ENCODE measurements at places on chromosomes 3 and 15. TPM values are rescaled to one million over a fixed set of nuclear protein-coding genes. Genes with fewer than 3 reads are reported as not detected.
A peak's percentile ranks its signal among the peaks of the same experiment; 100 is the strongest.

DNA sequence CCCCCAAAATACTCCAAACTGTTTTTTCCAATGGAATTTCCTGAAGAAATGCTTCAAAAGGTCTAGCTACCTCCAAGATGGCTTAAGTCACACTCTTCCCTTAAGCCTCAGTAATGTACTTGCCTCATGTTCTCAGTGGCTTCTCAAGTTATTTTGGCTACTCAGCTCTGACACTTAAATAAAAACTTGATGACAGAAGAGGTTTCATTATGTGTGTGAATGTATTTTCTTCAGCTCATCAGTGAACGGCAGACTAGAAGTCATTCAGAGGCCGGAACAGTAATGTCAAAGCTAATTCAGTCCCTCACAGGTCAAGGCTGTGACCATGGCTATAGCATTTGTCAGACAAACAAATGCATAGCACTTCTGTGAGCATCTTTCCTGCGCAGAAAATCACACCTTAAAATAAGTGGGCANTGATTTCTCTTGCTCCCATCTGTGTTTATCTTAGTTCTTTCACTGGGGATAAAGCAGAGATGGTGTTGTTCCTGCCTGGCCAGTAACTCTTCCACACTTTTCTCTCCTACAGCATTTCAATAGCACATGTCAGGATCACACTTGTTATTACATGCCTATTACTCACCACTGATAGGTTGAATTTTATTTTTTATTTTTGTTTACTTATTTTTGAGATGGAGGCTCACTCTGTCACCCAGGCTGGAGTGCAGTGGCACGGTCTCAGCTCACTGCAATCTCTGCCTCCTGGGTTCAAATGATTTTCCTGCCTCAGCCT, 68.5 kb upstream of the PLCL2 start:
- no peak for DNase-seq

GRCh38 chr3:44130249-44130648, 111.4 kb upstream of the TOPAZ1 start:
- DNase-seq, result no peak

- DNase-seq, result no peak
Measured at GRCh38 chr15:59312205-59312604, 60.5 kb downstream of the MYO1E start.

DNA sequence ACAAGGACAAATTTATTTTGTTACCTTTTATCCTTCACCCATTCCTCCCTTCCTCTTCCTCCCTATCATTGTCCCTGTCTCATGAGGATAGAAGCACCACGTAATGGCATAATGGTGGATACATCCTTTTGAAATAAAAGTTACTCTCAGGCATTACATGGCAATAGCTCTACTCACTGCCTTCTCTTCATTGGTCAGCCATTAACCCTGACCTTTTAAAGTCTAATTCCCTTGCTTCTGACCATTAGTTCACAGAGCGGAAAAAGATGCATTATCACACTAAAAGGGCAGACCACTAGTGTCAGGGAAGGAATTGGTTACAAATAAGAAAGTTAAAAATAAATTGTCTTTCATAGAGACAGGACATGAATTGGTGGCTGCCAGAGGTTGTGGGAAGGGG, 54.6 kb upstream of the EIF1B start:
- no peak for DNase-seq

DNA sequence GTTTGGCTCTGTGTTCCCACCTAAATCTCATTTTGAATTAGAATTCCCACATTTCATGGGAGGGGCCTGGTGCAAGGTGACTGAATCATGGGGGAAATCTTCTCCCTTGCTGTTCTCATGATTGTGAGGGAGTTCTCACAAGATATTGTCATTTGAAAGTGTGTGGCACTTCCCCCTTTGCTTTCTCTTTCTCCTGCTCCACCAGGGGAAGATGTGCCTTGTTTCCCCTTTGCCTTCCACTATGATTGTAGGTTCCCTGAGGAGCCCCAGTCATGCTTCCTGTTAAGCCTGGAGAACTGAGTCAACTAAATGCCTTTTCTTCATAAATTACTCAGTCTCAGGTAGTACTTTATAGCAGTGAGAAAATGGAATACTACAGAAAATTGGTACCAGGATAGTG, 157.2 kb upstream of the TPRG1 start:
- DNase-seq, result no peak

- DNase-seq, result peak; percentile 13
Measured at GRCh38 chr15:26891448-26892181, 24.8 kb downstream of the GABRA5 start.

- DNase-seq, result no peak
Measured at GRCh38 chr3:189684317-189684716, 53.1 kb downstream of the TP63 start.

- DNase-seq, result no peak
Measured at GRCh38 chr15:82968066-82968465, 15.5 kb upstream of the HOMER2 start.

GRCh38 chr15:94203306-94203705, 28.1 kb upstream of the MCTP2 start:
- no peak for DNase-seq

DNA sequence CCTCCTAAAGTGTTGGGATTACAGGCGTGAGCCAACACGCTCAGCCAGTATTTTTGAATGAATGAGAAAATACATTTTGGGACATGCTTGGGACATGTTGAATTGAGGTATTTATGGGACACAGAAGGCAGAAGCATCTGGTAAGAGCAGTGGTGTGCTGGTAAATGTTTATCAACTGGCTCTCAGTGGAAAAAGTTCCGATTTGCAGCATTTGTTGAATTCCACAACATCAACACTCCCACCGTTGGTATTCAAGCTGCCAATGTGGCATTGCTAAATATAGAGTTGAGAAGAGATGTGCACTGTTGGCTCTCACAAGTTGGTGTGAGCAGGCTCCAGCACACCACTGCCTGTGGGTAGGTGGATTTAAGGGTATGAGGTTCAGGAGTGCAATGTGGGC, 35.8 kb upstream of the LRRFIP2 start:
- no peak for DNase-seq

- DNase-seq, result no peak
Measured at GRCh38 chr3:53974324-53974723, 82.7 kb upstream of the SELENOK start.

DNA sequence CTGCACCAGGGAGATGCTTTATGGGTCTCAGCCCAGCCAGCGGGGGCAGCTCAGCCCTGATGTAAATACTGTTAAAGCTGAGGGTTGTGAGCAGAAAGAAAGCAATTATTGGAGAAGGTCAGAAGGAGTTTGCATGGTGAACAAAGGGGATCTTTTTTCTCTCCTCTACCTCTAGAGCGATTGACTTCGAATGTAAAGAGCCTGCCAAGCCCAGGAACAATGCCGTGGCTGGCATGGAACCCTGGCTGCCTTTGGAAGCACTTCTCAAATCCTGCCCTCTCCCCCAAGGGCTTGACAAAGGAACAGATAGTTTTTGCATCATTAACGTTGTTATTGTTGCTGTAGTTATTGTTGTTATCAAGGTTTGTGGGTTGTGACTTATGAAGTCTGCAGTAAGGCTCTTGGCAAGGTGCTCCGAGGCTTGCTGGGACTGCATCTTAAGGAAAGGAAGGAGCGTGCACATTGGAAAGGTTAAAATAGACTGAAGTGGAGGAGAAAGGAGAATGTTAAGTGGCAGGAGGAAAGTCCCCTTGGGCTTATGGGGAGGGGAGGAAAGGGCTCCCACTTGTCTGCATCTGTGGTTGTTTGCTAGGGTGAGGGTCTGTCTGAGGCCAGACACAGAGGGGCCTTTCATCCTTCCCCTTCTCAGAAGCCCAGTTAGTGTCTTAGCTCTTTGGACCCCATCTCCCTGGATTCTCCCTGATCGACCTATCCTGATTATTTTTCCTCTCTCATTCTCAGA, 16.7 kb downstream of the PDIA5 start:
- DNase-seq, result no peak

- no peak for DNase-seq
Measured at GRCh38 chr15:89495638-89496145, 691 bp downstream of the RHCG start.

DNA sequence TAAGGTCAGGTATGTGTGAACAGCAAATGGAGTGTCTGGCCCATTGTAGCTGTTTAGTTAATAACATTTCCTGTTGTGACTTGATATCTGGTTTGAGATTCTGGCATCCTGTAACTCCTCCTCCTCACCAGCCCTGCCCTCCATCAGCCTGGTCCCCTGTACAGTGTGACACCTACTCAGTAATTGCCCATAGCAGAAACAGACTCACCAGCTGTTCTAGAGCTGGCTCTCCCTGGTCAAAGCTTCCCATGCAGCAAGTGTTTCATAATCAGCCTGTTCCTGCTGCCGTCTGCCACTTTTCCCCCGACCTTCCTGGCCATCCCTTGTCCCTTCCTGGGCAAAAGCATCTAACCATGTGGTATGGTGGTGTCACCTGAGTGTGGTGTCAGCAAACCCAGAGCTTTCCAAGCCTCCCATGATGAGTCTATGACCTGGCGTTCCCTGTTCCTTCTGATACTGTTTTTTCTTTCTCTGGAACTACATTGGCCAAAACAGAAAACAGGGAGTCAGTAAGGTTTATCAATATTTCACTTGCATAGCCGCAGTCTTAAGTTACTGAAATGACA, 55.4 kb downstream of the B3GALNT1 start:
- no peak for DNase-seq

GRCh38 chr3:194816748-194817591, 131.3 kb downstream of the FAM43A start:
- no peak for DNase-seq

DNA sequence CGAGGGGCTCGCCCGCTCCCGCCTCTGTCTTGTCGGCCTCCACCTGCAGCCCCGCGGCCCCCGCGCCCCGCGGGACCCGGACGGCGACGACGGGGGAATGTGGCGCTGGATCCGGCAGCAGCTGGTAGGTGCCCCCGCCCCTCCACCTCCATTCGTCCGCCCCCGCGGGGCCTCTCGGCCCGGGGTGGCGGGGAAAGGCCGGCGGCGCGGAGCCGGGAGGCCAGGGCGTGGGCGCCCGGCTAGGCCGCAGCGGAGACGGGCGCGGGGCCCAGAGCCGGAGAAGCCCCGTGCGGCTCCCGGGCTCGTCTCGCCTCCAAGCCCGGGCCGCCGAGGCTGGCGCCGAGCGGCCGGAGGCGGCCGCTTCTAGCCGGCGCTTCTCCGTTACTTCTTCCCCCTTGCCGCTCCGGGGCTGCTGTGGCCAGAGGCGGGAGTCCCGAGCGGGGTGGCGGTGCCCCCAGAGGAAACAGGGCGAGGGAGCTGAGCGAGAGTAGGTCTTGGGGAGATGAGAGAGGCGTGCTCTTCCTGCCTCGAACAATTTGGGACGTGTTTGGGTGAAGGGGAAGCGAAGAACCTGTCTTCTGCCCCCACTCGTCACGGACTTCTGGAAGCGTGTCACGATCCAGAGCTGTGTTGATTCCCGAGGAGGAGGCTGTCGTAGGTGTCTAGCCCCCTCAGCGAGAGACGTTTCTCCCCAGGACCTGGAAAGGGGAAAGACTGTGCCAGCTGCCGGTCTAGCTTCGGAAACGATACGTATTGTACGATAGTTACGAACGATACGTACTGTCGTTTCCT, 555 bp downstream of the ATP11B start:
- peak; percentile 50 for DNase-seq

- no peak for DNase-seq
Measured at GRCh38 chr15:98802187-98802586, 153.8 kb downstream of the IGF1R start.

DNA sequence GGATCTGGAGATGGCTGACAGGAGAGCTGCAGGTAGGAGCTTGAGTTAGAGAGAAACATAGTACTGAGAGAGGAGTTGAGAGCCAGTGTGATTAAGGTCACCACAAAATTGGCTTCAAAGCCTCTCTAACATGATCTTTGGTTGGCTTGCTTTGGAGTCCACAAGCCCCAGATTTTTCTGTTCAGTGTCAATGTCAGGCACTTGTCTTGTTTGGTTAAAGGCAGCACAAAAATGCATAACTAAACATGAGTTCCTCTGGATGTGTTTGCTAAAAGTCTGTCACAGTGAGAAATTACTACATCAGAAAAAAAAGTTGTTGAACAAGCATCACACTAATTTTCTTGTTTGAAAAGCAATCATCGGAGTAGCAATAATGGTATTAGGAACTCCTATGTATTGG, 440.5 kb downstream of the NTRK3 start:
- DNase-seq, result no peak

GRCh38 chr15:88623061-88623460, 1.9 kb downstream of the AEN start:
- DNase-seq, result no peak

DNA sequence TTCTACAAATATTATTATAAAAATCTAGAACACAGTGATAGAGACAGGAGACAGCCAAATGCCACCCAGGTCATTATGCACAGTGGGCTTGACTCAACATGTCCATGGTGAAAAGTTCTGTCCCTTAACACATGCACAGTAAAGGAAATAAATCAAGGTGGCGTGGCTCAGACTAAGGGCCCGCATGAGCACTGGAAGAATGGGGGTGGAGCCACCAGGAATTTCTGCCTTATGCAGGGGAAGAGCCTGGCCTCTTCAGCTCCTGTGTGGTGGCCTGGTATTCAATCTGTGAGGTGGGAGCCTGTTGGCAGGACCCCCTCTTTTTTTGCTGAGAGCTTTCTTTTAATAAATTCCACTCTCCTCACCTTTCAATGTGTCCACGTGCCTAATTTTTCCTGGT, 17.2 kb upstream of the SPG21 start:
- DNase-seq, result no peak

GRCh38 chr3:61184956-61185355, 66.3 kb downstream of the FHIT start:
- no peak for DNase-seq

DNA sequence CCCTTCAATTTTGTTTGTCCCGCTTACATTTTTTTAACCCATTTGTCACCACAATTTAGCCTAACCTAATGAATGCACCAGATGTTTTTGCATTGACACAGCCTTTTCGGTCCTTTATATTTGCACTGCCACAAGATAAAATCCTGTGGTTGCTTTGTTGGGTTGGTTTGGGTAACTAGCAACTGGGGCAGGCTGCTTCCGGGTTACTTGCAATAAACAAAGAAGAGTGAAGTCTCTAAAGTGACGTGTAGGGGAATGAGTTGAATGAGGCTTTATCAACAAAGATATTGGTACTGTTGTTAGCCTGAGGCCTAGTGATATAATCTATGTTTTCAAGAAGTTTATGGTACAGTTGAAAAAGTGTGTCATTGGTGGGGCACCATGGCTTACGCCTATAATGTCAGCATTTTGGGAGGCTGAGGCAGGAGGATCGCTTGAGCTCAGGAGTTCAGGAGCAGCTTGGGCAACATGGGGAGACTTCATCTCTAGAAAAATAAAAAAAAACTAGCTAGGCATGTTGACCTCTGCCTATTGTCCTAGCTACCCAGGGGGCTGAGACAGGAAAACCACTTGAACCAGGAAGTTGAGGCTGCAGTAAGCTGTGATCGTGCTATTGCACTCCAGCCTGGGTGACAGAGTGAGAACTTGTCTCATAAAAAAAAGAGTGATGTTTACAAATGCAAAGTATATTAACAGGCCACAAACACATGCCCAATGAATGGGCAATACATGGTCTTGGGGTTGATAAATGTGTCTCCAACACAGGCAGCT, 121.8 kb downstream of the OXSM start:
- DNase-seq, result peak; percentile 30

DNA sequence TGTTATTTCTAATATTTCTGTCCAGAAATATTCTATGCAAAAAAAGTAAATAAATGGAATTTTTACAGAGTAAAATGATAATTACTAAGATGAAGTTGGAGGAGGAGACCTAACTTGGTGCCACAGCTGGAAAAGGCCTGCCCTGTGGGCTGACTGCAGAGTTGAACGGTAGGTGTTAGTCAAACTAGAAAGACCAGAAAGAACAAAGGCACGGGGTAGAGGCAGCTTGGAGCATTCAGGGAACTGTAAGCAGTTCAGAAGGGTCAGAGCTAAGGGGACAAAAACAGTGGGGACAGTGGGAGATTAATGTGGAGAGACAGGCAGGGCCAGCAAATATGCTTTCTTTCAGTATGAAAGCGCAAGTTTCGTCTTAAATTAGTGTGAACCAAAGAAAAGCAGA, 39.3 kb upstream of the PTPRG start:
- DNase-seq, result no peak

UCN2 gene
- polyA plus RNA-seq, result 4.7 TPM

PRSS50 gene
- polyA plus RNA-seq, result 0.27 TPM

PIGBOS1 gene
- polyA plus RNA-seq, result 31.4 TPM

All from thymus (tissue), 14 donors.